ENCODE measurements at places on chromosomes 11 and 22.

DNA sequence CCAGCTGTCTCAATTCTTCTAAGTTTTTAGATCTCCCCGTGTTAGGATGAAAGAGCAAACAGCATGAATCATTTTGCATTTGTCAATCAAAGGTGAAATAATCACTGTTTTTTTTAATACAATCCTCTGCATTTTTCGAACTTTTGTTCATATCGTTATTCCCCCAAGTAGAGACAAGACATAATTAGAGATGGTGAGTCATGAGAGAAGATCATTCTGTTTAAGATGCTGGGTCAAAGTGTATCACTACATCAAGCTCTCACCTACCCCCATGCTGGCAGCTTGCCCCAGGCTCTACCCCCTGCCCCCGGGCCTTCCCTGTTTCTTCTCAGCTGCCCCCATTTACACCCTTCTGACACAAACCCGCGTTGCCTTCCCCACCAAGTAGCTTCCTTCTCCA, 30.5 kb upstream of the MYO18B start:
- no peak for DNase-seq

GRCh38 chr22:40520562-40520961, 116.0 kb downstream of the MRTFA start:
- DNase-seq, result no peak

GRCh38 chr11:117099696-117100095, 1.5 kb upstream of the SIK3 start:
- DNase-seq, result no peak

GRCh38 chr11:131748151-131749050, 378.0 kb downstream of the NTM start:
- DNase-seq, result peak; percentile 24

Data from NCI-H1436 (cell line).